ENCODE measurements at places on chromosomes 4 and X. TPM values are rescaled to one million over a fixed set of nuclear protein-coding genes. Genes with fewer than 3 reads are reported as not detected.

The CXCL3 gene
- total RNA-seq = 2.7 TPM

The INTS6L gene
- total RNA-seq = 19.8 TPM

The NRK gene
- total RNA-seq = 0.20 TPM

The SSX3 gene
- not detected for total RNA-seq

The CITED1 gene
- total RNA-seq = 0.67 TPM

The TXLNG gene
- total RNA-seq = 8.5 TPM

DNA sequence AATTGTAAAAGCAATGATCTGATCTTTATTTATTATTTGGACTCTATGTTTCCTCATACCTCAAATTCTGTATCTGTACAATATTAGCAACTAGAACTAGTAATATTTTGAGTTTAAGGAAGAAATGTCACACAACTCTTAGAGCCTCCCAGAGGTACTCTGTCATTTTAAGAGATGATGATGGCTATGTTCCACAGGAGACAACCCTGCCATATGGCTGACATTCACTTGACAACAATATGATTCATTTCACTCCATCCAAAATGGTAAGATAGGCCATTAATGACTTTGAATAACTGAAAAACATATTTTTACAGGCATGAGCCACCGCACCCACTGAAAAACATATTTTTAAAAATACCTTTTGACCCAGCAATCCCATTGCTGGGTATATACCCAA is 190.3 kb downstream of the MAML3 start:
- no peak for DNase-seq

DNA sequence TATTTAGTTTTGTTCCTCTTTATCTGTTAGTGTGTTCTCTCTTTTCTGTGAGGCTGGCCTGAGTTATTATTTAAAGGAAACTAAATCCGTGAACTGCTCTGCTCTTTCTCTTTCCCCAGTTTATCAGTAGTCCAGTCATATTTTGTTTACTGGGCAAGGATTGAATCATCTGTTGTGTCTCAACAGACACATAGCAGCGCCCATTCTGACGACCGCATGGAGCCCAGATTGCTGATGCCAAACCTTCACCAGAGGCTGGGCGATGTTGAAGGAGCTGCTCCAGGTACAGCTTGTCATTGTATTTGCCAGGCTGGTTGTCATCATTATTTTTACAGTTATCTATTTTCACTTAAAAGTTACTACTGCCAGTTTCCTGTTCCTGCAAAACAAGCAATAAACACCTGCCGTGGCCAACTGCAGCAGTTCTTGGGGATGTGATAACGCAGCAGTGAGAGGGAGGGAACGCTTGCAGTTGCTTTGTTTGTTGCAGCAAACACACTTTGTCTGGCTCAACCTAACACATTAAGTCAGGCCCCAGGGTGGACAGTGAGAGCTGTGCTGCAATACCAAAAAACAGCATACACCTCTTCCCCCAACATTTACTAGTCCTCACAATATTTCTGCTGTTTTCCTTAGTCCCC is 10.1 kb downstream of the REELD1 start:
- no peak for DNase-seq

DNA sequence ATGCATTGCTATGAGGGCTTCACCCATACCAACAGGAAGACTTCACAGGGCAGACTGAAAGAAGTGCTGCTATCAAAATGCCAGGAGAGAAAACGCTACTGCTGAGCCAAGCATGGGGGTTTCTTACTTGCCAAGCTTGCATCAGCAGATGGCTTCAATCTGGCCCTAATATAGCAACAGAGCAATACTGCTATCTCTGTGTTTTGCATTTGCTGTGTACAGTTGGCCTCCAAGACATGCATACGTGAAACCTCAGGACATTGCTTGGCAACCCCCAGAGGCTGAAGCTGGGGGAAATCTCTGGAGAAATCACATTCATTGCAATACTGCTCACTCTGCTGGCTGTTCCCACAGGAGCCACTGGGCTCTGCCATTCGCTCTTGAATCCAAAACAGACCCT is 127.2 kb upstream of the GPC4 start:
- DNase-seq = no peak

DNA sequence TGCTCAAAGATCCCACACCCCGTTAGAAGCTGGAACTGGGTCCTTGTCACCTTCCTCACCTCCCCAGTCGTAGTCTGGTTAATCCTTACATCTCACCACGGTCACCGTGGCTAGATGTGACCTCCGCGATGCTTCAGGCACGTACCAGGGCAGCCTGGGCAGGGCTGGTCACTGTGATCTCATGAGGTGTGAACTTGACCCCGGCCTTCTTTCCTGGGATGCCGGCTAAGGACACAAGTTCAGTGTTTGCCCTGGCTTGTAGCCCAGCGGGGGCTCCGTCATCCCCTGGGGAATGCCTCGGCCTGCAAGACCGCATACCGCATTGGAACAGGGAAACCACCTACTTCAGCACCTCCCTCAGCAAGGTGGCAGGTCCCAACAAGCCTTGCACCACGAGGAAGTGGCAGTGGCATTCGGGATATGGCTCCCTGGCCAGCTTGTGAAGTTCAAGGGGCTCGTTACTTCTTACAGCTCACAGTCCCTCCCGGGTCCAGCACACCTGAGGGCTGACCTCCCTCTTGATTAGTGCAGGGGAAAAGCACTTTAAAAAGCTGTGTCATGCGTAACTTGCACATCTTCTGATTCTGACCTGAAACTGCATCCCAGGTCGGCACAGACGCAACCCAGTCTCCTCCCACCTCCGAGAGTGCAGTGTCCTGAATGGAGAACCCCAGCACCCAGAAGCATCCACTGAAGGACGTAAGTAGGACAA is 25.9 kb downstream of the NOP14 start:
- peak; percentile 32 for DNase-seq

DNA sequence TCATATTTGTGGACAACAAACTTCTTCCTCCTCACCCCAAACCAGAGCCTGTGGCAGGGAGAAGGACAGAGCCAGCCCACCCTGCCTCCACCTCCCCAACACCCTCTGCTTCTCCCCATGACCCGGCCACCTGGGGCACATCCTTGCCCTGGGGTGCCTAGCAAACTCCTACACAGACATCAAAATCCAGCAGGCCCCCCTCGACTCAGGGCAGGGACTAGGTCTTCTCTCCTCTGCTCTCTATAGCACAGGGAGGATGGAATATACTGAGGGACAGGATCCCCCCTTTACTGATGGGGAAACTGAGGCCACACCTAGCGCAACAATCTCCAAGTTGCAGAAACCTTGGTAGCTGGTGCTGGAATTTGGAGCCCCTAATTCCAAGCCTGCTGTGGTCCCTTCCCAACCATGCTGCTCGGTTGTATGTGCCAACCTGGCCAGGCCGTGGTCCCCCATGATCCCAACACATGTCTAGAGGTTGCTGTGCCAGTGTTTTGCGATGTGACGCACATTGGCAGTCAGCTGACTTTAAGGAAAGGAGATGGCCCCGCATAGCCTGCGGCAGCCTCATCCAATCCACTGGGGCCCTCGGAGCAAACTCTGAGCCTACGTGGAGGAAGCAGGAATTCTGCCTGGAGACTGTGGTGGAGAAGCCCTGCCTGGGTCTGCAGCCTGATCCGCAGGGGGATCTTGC is 53.9 kb upstream of the ADRA2C start:
- peak; percentile 33 for DNase-seq

DNA sequence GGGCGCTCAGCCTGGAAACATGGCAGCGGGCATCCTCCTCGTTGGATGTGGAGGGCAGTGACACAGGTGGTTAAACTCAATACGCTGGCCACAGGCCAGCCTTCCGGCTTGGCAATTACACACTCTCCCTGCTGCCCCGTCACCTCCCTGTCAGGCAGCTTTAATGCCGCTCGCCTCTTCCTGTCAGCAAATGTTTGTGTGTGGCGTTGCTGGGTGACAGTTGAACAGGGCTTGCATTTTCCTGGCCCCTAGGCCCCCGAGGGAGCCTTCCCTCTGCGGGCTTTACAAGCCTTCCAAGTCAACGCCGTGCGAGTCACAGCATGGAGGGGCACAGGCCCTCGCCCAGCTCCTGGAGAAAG is 620.0 kb downstream of the BCOR start:
- peak; percentile 58 for DNase-seq

- DNase-seq = peak; percentile 71
Measured at GRCh38 chrX:103254171-103254824, 657 bp downstream of the TCEAL8 start.

DNA sequence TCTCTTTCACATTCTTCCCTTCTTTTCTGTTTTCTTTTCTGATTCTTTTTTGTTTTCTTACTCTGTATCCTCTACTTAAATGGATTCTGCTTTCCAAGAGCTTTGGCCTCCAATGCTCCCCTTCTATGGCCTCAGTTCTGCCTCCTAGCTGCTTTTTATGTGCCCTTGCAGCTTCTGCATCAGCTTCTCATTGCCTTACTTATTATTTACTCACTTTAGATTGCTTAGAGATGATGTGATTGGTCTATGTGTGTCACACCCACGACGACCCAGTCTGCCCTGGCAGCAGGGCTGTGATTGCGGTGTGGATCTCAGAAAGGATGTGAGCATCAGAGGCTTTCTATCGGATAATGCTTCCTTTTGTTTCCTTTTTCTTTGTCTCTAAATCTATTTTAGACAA is 71.8 kb upstream of the SMARCA5 start:
- DNase-seq = no peak

DNA sequence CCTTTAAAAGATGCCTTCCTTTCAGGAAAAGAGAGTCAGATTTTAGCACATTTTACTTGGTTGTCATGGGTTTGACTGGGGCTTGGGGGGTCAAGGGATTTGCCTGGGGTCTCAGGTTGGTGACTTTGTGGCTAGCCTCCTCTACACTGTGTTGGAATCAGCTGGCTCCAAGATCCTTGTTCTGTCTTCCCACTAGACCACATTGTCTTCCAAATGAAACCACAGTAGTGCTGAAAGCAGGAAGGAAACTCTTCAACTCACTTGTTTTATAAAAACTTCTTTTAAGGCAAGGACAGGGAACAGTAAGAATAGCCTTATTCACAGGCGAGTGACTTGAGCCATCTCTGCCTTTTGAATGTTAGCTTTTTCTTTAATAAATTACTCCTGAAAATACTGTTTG is 37.0 kb upstream of the OTUD4 start:
- DNase-seq = no peak

DNA sequence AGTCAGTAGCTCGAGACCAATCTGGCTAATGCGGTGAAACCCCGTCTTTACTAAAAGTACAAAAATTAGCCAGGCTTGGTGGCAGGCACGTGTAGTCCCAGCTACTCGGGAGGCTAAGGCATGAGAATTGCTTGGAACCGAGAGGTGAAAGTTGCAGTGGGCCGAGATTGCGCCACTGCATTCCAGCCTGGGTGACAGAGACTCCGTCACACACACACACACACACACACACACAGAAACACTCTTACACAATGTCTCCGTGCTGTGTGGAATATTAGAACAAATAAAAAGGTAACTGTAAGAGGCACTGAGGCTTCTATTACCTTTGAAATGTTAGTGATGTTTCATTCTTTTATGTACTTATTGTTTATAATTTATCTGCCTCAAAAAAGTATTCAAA is 326.6 kb downstream of the GPAT3 start:
- no peak for DNase-seq

DNA sequence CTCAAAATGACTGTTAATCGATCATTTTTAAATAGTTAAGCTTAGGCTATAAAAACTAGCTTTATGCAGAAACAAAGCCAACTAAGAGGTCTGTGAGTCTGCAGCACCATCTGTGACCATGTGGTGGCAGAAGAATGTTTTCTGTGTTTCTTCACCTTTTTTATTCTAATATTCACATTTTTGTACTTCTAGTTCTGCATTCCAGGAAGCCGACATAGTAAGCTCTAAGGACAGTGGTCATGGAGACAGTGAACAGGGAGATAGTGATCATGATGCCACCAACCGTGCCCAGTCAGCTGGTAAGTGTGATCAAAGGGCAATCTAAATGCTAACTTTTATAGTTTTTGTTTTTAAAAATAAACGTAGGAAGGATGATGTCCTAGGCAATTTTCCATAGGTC is 5.6 kb downstream of the PCDH10 start:
- no peak for DNase-seq

DNA sequence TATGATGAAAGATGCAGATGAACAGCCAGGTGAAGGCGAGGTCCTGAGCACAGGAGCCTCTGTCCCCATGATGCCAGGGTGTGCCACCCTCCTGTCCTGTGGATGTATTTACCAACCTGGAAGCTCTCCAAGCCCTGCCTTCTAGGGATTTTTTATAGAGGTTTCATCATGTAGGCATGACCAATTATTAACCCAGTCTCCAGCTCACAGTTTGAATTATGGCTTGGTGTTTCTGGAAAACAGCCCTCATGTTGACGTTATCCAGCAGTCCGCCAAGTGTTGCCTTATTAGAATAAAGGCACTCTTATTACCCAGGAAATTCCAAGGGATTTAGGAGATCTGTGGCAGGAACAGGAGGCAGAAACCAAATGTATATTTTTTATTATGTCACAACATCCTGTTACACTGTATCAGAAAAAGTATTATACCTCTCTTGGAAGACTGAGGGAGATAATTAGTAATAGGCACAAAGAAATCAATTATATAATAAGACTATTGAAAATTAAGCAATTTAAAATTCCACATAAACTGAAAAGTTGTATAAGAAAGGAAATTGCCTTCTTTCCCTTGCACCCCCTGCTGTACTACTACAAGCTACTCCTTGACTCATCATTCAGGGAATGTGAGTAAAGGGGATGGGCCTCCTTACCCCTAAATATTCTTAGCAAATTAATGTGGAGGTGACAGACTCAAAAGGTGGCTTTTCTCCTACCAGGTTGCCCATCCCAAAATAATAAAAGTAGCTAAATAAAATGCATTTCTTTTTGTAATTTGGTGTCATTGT is 129.6 kb downstream of the ZNF330 start:
- peak; percentile 92 for DNase-seq

DNA sequence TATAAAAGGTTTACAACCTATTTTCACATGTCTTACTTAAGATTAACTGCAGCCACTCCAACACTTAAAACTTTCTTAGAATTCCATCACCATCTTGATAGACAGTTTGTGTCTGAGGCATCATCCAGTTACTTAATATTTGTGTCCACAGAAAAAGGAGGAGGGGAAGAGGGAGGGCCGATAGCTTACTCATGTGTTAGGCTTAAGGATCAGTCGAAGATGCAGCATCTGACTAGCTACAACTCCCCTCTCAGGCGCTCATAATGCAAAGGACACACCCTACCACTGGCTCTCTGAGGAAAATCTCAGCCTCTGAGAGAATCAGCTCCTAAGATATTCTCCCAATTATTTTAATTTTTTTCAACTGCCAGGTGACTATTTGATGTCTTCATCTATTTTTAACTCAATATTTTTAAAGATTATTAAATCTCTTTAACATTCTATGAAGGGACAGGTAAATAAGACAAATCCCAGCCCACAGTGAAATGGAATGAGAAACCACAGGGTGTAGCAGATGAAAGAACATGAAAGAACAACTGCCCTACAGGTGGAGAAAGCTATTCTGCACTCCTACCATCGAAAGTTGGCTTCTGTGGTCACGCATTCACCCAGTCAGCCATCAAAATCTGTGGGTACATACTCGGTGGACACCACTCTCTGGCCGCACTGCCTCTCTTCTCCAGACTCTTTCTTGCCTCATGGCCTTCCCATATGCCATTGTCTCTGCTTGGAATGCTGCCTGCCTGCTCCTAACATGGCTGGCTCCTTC is 48.0 kb downstream of the ARAP2 start:
- no peak for DNase-seq

DNA sequence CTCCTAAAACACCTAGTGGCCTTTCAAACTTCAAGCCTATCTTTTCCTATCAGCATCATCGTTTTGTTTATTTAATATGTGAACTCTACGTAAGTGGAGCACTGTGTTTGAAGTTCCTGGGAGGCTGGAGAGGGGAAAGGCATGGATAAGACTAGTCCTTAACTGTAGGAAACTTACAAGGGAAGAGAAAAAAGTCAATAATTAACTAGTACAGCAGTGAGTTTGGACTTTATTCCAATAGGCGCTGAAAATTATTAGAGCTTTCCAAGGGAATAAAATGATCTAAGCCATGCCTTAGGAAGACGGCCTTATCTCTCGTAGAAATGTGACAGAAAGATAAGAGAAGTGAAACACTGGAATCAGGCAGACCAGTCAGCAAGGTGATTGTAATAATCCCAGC is 55.3 kb downstream of the AMOT start:
- DNase-seq = no peak

Data from mucosa of descending colon (tissue), 3 donors.